ENCODE measurements at places on chromosomes 12 and 14.

GRCh38 chr12:4857472-4858291 is 52.0 kb upstream of the KCNA1 start:
- peak; percentile 73 for DNase-seq

DNA sequence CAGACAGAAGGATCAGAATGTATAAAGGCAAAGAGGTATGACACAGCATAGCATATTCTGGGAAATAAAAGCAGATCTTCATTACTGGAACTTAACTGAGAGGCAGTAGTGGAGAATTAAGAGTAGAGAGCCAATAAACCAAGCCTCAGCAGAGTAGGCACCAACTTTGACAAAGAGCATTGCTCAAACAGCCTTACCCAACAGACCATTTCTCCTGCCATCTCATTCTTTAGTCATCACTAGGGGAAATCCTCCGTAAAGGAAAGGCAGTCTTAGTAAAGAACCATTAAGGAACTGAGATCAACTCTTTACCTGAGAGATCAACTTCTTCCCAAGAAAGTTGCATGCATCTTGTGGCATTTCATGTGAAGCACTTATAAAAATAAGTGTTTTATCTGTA is 36.6 kb downstream of the SENP1 start:
- DNase-seq: no peak

DNA sequence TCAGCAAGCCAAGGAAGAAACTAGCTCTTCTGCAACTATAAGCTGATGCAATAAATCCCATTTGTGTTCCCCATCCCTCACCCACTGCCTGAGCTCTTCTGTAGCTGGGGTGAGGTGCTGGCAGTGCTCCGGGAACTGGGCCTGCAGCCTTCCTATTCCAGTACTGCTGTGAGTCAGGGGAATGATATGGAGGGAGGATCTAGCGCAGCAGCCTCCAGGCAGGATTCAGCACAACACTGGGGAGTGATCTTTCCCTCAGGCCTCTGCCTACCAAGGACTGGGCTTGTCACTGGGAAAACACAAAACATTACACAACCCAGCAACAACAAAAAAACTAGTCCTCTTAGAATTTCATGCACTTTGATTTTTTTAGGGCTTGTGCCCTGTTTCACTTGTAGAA is 58.7 kb downstream of the ST8SIA1 start:
- no peak for DNase-seq

DNA sequence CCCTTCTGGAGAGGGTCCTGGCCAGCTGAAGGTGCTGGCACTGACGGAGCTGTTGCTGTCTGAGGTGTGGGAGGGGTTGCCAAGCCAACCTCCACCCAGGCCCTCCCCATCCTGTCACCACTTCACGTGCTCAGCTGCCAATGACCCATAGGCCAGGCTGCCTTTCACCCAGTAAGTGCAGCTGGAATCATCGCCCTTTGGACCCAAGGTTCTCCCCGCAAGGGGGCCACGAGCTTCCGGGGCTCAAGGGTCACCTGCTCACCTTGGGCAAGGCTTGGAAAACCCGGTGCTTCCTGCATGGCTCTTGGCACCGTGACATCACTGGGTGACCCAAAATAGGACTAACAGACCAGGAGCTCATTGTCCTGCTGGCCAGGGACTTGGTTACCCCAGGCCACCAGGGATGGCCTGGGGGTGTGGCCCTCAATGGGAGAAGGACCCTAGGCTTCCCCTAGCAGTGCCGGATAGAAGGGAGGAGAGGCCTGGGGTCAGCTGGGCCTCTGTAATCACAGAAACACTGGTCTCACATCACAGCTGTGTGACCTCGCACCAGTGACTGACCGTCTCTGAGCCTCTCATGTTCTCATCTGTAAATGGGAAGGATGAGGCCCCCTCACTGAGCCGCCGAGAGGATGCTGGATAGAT is 51.3 kb downstream of the CCDC85C start:
- DNase-seq: no peak

- no peak for DNase-seq
Observed at GRCh38 chr12:112413855-112414625, 4.6 kb upstream of the RPL6 start.

- no peak for DNase-seq
Observed at GRCh38 chr12:94405413-94406116, 54.1 kb downstream of the CEP83 start.

DNA sequence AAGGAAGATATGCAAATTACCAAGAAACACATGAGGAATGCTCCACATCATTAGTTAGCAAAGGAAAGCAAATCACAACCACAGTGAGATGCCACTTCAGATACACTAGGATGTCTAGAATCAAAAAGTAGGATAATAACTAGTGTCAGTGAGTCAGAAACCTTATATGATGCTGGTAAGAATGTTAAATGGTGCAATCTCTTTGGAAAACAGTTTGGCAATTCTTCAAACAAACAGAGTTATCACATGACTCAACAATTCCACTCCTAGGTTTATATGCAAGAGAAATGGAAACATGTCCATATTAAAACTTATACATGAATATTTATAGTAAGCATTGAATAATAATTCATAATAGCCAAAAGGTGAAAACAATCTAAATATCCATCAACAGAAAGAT is 220.9 kb downstream of the FOXG1 start:
- DNase-seq: no peak

Data from CD4-positive, alpha-beta T cell treated with Interleukin-15 for 4 hours (primary cell).